ENCODE measurements at places on chromosomes 13 and 19. TPM values are rescaled to one million over a fixed set of nuclear protein-coding genes. Genes with fewer than 3 reads are reported as not detected.

DNA sequence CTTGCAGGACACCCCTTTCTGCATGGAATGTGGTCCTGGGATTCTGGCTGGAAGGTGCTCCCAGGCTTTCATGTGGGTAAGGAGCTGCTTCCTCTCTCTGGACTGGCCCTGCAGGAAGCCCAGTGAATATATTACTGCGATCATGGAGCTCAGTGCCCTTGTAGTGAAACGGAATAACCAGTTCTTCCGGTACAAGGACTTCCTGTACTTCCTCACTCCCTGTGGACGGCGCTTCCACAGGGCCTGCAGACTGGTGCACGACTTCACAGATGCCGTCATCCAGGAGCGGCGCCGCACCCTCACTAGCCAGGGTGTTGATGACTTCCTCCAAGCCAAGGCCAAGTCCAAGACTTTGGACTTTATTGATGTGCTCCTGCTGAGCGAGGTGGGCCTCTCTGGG is 8.0 kb downstream of the CYP4F8 start:
- DNase-seq, result no peak

DNA sequence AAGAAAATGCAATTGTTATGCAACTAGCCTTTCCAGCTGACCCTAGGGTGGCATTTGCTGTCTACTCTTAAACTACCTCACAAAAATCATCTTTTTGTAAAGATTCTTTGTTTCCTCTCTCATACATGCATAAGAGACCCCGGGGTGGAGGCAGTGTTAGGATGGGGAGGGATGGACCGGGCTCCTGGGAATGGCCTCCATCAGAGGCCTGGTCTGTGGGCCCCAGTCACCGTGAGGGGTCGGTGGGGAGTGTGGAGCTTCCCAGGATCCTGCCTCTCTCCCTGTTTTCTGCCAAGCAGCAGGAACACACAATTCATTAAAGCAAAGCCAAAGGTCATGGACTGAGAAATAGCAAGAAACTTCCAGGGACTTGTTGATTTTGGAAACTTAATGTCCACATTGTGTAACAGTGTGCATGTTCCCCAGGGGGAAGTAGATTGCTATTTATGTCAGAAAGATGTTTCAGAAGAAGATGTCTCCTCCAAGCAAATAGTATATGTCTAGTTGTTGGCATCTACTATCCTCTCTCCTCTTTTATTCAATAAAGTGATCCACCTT is 241.4 kb downstream of the ENOX1 start:
- no peak for DNase-seq

- no peak for DNase-seq
Observed at GRCh38 chr13:62246581-62246980, 830.9 kb upstream of the PCDH20 start.

- no peak for DNase-seq
Observed at GRCh38 chr19:24059563-24060295, 27.3 kb upstream of the ZNF254 start.

DNA sequence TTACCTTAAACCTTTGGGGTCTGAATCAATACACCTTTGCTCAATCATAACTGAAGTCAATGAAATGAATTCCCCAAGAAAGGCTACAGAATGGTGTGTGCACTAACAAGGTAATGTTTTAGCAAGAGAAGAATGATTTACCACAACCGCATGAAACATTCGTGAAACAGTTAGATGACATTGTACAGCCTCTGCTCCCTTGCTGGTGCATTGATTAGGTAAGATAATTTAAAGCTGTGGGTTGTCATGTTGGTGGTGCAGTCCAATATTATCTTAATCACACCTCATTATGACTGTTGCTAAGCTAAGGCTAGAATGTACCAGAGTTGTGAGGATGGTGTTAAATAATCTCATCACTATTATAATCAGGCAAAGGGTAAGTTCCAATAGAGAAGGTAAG is 1673.2 kb upstream of the PRR20A start:
- no peak for DNase-seq

DNA sequence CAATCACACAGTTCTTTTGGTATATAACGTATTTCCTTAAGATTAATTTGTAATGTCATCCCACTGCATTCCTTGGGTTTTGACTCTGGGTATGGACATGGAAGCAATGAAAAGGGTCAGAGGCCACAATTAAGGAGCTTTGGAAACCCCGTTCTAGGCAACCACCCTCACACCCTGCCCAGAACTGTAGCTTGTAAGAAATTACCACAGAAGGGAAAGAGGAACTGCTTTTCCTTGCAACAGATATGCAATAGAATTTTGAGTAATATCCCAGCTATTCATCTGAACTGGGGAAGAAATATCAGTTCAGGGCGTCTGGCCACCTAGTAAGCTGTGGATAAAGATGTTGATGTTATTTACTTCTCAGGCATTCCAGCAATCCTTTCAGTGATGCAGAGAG is 985 bp upstream of the CLC start:
- no peak for DNase-seq

- DNase-seq, result no peak
Observed at GRCh38 chr13:104871456-104871855, 1664.0 kb downstream of the EFNB2 start.

GRCh38 chr19:46784262-46785053 is 3.9 kb downstream of the SLC1A5 start:
- DNase-seq, result peak; percentile 97

DNA sequence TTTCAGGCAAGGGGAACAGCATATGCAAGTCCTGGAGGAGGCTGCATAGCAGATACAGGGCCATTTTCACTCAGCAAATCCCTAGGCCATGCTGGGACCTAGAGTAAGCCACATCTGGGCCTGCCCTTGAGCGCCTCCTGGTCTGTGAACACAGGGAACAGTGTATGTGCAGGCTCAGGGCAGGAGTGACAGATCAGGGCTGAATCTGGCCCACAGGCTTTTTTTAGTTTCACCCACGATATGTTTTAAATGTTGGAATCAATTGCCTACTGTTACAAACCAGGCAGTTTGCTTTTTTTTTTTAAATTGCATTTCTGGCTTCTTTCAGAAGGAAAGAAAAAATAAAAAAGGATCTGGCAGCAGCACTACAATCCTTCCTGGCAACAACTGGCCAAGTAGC is 1.5 kb upstream of the TMEM145 start:
- no peak for DNase-seq

GRCh38 chr13:19622193-19622592 is 11.3 kb upstream of the MPHOSPH8 start:
- DNase-seq, result no peak

DNA sequence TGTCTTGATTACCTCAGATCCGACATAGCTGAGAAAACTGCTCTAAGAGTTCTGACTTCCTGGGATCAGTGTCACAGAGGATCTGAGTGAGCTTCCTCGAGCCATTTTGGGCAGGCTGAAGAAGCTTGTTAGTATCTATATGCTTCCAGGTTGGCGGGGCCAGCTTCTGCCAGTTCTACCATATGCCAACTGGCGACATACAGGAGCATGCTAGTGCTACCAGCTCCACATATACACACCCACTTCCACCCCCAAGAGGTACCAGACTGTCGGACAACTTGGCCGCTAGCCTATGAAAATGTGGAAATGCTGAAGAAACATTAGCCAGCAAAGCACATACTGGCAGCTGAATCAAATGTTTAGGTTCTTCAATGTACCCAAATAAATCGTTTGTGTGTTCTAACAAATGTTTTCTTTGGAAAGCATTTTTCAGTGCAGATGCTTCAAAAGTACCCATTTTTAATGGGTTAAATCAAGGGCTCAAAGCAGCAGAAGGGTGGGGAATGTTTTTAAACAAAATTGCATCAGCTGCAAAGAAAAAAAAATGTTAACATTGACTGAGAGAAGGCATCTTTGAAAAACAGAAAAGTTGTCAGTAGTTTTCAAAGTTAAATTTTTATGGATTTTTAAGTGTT is 163.7 kb downstream of the KLF12 start:
- DNase-seq, result no peak

DNA sequence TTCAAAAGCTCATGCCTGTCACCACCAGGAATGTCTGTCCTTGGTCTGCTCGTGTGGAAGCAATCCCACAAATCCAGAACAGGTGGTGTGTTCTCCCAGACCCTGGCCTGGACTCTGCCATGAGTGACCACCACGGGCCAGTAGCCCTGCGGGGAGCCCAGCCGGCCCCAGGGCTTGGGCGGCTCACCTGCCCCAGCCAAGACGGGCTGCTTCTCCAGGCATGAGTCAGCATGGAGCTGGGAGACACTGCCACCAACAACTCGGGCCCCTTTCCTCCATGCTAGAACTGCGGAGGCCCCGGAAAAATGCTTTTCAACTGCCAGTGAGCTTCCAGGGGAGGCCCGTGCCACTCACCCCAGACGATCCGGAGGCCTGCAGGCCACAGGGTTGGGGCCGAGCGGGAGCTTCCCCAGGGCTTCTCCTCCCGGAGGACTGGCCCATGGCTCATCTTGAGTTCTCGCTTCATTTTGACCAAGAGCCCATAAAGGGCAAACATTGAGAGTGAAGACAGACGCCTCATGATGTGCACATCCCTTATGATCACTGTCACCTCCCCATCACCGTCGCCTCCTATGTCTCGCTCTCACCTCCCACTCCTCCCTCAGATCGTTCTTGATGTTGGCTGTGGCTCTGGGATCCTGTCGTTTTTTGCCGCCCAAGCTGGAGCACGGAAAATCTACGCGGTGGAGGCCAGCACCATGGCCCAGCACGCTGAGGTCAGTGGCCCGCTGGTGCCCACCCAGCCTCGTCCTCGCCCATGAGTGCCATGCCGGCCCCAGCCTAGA is 16.7 kb downstream of the YIPF2 start:
- DNase-seq, result no peak

Gene SMIM17
- total RNA-seq, result 1.0 TPM

Gene DACH1
- total RNA-seq, result not detected
